Lower lobe of right lung (tissue), 2 donors: ENCODE measurements at places on chromosomes 12 and 14. TPM values are rescaled to one million over a fixed set of nuclear protein-coding genes. Genes with fewer than 3 reads are reported as not detected.

DNA sequence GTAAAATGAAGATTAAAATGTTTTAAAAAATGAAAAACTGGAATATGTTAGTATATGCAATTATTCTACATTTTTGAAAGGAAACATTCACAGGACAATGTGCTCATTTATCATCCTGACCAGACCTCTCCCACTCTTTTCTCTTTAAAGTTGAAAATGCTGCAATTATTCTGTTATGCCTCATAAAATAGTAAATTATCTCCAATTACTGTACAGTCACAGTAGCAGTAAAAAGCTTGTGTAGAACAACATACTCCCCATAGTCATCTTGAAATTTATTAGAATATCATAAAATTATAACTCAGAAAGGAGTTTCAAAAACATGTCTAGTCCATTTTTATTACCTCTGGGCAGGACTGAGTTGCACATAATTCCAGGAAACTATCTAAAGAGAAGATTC, 250.3 kb downstream of the SYT1 start:
- H3K4me1 ChIP-seq: no peaks in the 10 kb centered on the region
- H3K27me3 ChIP-seq: no peaks in the 10 kb centered on the region
- H3K27ac ChIP-seq: no peak overlapping the region

GRCh38 chr14:23360496-23360895, 4.5 kb downstream of the EFS start:
- no peak overlapping the region for H3K27ac ChIP-seq
- H3K4me1 ChIP-seq: peaks cover 6% of the 10 kb centered on the region
- peaks cover 12% of the 10 kb centered on the region for H3K36me3 ChIP-seq
- no peak overlapping the region for H3K4me3 ChIP-seq
- H3K27me3 ChIP-seq: peaks cover 16% of the 10 kb centered on the region

GRCh38 chr12:103197725-103198388, 240.4 kb downstream of the ASCL1 start:
- DNase-seq: no peak
- H3K4me1 ChIP-seq: no peaks in the 10 kb centered on the region
- no peaks in the 10 kb centered on the region for H3K27me3 ChIP-seq
- no peak overlapping the region for H3K27ac ChIP-seq
- H3K36me3 ChIP-seq: no peaks in the 10 kb centered on the region

DNA sequence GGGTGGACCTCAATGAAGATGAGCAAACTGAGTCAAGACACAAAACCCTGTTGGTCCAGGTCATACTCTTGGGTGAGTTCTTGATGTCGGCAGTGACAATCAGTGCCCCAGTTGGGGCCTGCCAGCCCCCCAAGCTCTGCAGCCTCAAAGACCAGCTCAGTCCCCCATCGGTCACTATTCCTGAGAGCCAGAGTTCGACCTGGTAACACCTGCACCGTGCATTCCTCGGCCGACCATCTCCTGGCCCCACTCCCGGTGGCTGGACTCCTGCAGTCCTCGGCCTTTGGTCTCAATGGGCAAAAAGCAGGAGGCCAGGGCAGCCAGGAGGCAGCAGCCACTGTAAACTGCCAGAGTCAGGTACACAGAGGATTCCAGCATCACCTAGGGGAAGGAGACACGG, 32.5 kb downstream of the DAO start:
- H3K4me1 ChIP-seq: peaks cover 8% of the 10 kb centered on the region
- no peaks in the 10 kb centered on the region for H3K36me3 ChIP-seq
- no peak overlapping the region for H3K27ac ChIP-seq
- no peak for DNase-seq
- no peaks in the 10 kb centered on the region for H3K27me3 ChIP-seq

- H3K36me3 ChIP-seq: no peaks in the 10 kb centered on the region
- H3K27me3 ChIP-seq: no peaks in the 10 kb centered on the region
- no peak overlapping the region for H3K27ac ChIP-seq
- DNase-seq: no peak
Observed at GRCh38 chr14:45426685-45427282, 173.8 kb upstream of the MIS18BP1 start.

DNA sequence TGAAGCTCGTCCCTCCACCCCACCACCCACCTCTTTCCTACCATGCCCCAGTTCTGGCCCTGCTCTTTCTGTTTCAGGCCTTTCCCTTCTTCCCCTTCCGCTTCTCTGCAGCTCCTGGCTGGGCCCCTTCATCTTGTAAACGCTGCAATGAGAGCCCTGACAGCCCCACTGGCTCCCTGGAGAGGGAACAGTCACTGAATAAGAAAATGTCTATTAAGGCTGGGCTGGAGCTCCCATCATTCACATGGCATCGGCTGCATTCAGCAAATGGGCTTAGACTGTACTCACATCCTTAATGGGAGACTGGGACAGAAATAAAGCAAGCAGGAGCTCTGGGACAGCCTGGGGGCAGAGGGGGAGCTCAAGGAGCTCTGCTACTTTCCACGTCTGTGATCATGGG, 45.2 kb upstream of the TUNAR start:
- no peaks in the 10 kb centered on the region for H3K4me1 ChIP-seq
- no peaks in the 10 kb centered on the region for H3K36me3 ChIP-seq
- H3K4me3 ChIP-seq: no peak overlapping the region
- no peak for DNase-seq
- no peak overlapping the region for H3K27ac ChIP-seq
- H3K27me3 ChIP-seq: peaks cover 5% of the 10 kb centered on the region

DNA sequence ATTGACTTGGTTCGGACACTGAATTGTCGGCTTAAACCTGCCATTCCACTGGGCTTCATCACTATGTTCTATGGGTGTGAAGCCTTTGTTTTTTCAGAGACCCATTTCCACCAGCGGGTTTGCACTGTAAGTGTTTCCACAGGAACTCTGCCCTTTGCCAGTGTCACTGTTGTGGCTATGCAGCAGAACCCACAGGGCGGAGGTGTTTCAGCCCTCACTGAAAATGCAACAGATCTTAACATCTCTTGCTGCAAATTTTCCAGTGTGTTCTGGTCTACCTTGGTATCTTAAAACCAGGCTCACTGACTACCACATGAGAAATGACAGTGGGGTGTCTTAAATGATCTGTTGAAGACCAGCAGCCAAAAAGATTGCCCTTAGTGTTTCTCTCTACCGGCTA, 21.1 kb downstream of the PRKCH start:
- H3K27me3 ChIP-seq: no peaks in the 10 kb centered on the region
- H3K36me3 ChIP-seq: no peaks in the 10 kb centered on the region
- H3K4me1 ChIP-seq: peaks cover 71% of the 10 kb centered on the region

DNA sequence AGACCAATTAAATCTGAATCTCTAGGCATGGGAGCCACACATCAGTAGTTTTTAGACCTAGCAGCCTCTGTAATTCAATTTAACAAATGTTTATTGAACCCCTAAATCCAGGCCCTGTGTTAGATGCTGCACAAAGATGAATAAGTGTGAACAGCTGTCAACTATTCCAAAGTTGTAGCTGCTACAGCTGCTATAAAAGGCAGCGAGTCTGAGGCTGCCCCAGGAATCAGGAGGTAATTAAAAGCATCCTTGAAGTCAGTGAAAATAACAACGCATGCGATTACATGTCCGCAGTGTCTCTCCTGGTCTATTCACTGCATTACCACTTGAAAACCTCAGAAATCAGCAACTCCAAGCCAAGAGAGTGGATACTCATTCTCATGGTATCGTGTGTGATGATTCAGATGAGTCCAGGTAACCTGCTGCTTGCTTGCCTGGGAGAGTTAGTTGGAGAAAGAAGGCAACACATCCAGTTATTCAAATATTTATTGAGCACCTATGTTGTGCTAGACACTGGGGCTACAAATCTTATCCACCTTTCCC, 34.9 kb upstream of the DDHD1 start:
- H3K4me1 ChIP-seq: no peaks in the 10 kb centered on the region
- H3K27me3 ChIP-seq: no peaks in the 10 kb centered on the region
- H3K27ac ChIP-seq: no peak overlapping the region
- no peak for DNase-seq
- no peak overlapping the region for H3K4me3 ChIP-seq

GRCh38 chr14:100615736-100616695, 28.8 kb upstream of the BEGAIN start:
- peaks cover 19% of the 10 kb centered on the region for H3K27me3 ChIP-seq
- no peaks in the 10 kb centered on the region for H3K36me3 ChIP-seq
- H3K4me1 ChIP-seq: peaks cover 22% of the 10 kb centered on the region
- H3K4me3 ChIP-seq: no peak overlapping the region
- no peak for DNase-seq

DNA sequence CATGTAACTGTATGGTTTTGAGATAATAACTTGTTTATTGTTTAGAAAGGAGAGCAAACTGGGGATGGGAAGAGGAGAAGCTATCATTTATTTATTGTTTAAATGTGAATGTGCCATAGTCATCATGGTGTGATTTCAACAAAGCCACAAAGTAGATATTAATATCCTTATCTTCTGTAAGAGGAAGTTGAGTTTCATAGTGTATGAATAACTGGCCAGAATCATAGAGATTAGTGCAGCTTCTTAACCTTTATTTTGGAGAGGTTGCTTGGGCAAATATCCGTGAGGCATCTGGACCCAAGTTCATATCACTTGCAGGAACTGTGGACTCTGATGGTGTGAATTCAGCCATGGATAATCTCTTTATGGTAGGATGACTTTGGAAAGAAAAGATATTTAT, 26.8 kb upstream of the LYZ start:
- H3K27me3 ChIP-seq: peaks cover 3% of the 10 kb centered on the region
- DNase-seq: no peak
- no peak overlapping the region for H3K4me3 ChIP-seq
- H3K27ac ChIP-seq: no peak overlapping the region
- no peaks in the 10 kb centered on the region for H3K4me1 ChIP-seq

DNA sequence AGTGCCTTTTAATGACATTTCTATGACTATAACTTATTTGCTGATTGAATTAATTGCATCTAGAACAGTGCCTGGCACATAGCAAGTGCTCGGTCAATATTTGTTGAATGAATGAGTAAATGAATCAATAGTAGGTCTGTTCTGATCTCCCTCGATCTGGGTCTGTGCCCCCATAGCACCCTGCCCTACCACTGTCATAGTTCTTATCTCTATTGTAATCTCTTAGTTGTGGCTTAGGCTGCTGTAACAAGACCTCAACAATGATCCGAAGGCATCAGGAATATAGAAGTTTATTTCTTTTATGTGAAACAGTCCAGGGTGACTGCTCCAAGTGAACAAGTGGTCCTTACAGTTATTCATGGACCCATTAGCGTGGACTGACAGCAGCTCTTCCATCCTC, 44.0 kb upstream of the RPH3A start:
- no peaks in the 10 kb centered on the region for H3K4me1 ChIP-seq
- H3K27me3 ChIP-seq: no peaks in the 10 kb centered on the region
- H3K27ac ChIP-seq: no peak overlapping the region
- DNase-seq: no peak

- H3K4me1 ChIP-seq: no peaks in the 10 kb centered on the region
- DNase-seq: no peak
- no peak overlapping the region for H3K4me3 ChIP-seq
- H3K36me3 ChIP-seq: no peaks in the 10 kb centered on the region
- no peaks in the 10 kb centered on the region for H3K27me3 ChIP-seq
- no peak overlapping the region for H3K27ac ChIP-seq
Observed at GRCh38 chr12:78732481-78732880, 132.1 kb upstream of the SYT1 start.

DNA sequence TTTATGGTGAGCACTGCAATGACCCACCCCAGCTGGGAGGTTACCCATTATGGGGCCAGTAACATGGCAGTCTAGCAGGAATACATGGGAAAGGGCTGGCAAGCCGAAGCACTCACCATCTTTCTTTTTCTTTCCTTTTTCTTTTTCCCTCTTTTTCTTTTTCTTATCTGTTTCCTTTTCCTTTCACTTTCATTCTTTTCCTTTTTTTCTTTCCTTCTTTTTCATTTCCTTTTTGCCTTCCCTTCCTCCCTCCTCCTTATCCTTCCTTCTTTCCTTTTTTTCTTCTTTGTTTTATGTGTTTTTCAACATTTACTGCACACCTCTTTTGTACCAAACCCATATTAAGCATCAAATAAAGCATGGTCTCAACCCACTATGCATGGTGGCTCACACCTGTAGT, 501.1 kb downstream of the MED13L start:
- H3K36me3 ChIP-seq: no peaks in the 10 kb centered on the region
- H3K4me1 ChIP-seq: no peaks in the 10 kb centered on the region
- H3K27ac ChIP-seq: no peak overlapping the region
- no peaks in the 10 kb centered on the region for H3K27me3 ChIP-seq

DNA sequence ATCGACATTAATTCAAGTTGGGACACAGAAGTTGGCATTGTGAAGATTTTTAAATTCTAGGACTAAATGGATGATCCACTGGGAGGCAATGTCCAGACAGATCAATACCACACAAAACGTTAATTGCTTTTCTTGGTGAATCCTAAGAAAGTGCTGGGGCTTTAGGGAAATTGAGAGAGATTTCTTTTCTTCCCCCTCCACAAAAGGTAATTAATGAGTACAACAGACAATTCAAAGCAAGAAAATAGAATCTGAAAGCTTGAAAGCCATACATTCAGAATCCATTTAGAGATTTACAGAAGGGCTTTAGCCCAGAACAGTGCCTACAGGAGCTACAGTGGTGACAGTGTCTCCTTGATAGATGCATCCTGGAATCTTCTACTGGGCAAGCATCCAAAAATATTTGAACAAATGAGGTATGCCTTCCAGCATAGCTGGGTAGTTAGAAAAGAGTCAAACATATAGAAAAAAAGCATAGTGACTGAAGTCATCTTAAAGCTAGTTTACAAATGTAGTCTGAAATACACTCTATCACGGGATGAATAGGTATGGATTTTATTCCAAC, 718.1 kb downstream of the DIO2 start:
- H3K4me1 ChIP-seq: no peaks in the 10 kb centered on the region
- H3K27me3 ChIP-seq: no peaks in the 10 kb centered on the region
- H3K36me3 ChIP-seq: no peaks in the 10 kb centered on the region
- H3K4me3 ChIP-seq: no peak overlapping the region
- DNase-seq: no peak
- no peak overlapping the region for H3K27ac ChIP-seq

GRCh38 chr12:132560614-132561426, 49.6 kb downstream of the LRCOL1 start:
- no peaks in the 10 kb centered on the region for H3K27me3 ChIP-seq
- H3K4me3 ChIP-seq: peak overlapping the region; percentile 67
- peaks cover 2% of the 10 kb centered on the region for H3K36me3 ChIP-seq
- H3K27ac ChIP-seq: no peak overlapping the region

GRCh38 chr14:51443195-51444018, 203.4 kb downstream of the TMX1 start:
- H3K4me1 ChIP-seq: peaks cover 2% of the 10 kb centered on the region
- no peaks in the 10 kb centered on the region for H3K36me3 ChIP-seq
- no peak overlapping the region for H3K4me3 ChIP-seq
- no peaks in the 10 kb centered on the region for H3K27me3 ChIP-seq

- H3K36me3 ChIP-seq: peaks cover 28% of the 10 kb centered on the region
- peak overlapping the region; percentile 97 for H3K4me3 ChIP-seq
- peaks cover 31% of the 10 kb centered on the region for H3K4me1 ChIP-seq
- no peak for DNase-seq
Observed at GRCh38 chr12:98645572-98646067, 530 bp downstream of the APAF1 start.

- H3K4me1 ChIP-seq: no peaks in the 10 kb centered on the region
- no peaks in the 10 kb centered on the region for H3K36me3 ChIP-seq
- DNase-seq: no peak
Observed at GRCh38 chr14:72155379-72155993, 223.3 kb downstream of the RGS6 start.

GRCh38 chr12:58710901-58711300, 209.4 kb downstream of the LRIG3 start:
- H3K27me3 ChIP-seq: no peaks in the 10 kb centered on the region
- H3K36me3 ChIP-seq: no peaks in the 10 kb centered on the region
- H3K4me3 ChIP-seq: no peak overlapping the region
- H3K4me1 ChIP-seq: no peaks in the 10 kb centered on the region
- DNase-seq: no peak

The ITFG2 gene
- total RNA-seq: 43.8 TPM

The KLHDC1 gene
- 7.4 TPM for total RNA-seq

The LPAR5 gene
- 3.8 TPM for total RNA-seq

The TMPRSS12 gene
- total RNA-seq: not detected

The SDSL gene
- total RNA-seq: 12.8 TPM

The MYF5 gene
- not detected for total RNA-seq

The PAN2 gene
- total RNA-seq: 93.5 TPM

The BDKRB1 gene
- total RNA-seq: not detected

The OR11G2 gene
- not detected for total RNA-seq
